ENCODE measurements at places on chromosomes 1 and 21.
A peak's percentile ranks its signal among the peaks of the same experiment; 100 is the strongest.

GRCh38 chr1:238252033-238252802, 361.5 kb upstream of the ZP4 start:
- peak; percentile 43 for DNase-seq

- DNase-seq, result peak; percentile 43
Observed at GRCh38 chr1:27357281-27358037, 9.3 kb downstream of the MAP3K6 start.

- peak; percentile 19 for DNase-seq
Observed at GRCh38 chr1:185325413-185325812, 8.4 kb upstream of the IVNS1ABP start.

DNA sequence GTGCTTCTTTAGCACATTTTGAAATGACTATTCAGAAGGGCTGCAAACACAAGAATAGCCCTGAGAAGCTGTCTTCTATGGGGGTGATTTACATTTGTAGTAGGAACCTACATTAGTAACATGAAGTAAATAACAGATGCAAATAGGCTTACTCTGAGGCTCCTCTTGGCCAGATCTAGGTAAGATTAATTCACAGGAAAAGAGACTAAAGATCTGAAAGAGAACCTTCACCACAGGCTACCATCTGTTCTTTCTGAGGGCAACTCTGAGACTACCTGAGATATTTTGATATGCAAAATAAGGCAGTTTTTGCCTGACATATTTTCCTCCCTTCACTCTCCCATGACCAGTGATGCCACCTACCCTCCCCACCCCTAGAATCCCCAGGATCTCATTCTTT, 1267.8 kb downstream of the PLA2G4A start:
- DNase-seq, result no peak

DNA sequence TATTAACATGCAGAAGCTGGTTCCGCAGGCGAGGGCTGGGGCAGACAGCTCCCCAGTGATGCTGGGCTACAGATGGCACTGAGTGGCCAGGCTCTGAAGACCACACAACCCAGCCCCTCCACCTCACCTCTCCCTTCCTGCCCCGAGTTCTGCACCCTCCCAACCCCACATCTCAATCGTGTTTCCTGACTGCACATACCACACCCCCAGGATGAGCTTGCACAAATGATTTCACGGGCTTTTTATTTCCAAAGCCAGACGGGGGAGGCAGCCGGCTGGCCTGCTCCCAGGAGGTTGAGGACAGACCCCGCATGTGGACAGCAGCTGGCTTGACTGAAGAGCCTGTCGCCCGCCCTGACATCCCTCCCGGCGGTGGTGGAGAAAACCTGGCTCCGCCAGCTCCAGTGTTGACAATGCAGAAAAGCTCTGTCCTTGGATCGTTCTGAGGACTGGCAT, 21.4 kb upstream of the ALDH4A1 start:
- no peak for DNase-seq

- peak; percentile 78 for DNase-seq
Observed at GRCh38 chr1:179353546-179353945, 12.2 kb upstream of the AXDND1 start.

DNA sequence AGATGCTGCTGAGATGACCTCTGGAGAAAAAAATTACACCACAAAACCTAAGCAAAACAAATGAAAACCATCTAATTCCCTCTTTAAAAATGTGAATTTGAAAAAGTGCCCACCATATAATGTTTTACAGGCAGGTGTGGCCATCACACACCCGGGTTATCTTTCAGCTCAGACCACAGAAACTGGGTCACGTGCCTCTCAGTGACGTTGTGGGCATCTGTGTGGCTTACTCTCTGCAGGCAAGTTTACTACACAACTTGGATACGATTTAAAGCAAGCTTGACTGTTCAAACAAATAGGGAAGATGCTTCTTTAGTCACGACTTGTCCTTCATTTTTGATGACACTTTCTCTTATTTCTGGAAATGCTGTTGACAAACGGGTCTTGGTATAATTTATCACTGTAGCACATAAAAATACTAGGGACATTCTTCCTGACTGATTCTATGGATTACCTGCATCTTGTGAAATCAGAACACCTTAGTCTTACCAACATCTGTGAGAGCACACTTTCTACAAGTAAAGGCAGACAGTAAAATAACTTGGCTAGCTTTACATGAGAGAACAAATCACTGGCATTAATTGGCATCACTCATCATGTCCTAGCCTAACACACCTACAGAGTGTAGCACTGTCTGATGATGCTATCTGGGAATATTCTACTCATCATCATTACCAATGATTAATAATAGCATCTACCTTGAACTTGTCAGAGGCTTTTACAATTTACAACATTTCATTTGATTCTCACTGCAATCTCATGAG, 89.3 kb upstream of the EDEM3 start:
- no peak for DNase-seq

DNA sequence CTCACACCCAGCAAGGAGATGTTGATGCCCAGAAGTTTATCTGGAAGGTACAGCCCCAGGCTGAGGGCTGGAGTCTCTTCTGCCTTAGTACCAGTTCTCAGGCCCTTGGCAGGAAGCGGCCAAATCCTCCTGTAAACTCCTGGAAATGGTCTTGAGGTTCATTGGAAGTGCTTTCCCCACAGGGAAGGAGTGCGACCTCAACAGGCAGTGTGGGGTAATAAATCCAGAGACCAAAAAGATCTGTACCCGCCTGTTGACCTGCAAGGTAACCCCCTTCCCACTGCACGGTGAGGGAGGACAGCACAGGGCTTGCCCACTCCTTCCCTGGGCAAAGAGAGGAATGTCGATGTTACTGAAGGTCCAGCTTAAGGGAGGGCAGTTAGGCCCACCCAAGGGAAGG, 4.5 kb downstream of the ATXN7L2 start:
- peak; percentile 16 for DNase-seq

DNA sequence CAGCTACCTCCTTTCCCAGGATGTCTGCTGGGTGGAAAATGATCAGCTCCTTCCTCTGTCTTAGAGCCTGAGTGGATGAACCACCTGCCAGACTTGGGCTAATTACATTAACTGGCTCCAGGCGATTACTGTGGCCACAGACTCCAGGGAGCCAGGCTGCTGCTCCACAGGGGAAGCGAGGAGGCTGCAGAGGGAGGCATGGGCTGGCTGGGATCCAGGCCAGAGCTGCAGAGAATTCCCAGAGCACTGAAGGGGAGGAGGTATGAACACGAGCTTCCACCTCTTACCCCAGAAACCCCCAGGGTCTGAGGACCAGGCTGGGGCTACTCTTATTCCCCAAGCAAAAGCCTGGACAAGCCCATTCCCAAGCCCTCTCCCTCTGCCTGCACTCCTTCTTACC, 136.0 kb upstream of the KLHDC7A start:
- no peak for DNase-seq

DNA sequence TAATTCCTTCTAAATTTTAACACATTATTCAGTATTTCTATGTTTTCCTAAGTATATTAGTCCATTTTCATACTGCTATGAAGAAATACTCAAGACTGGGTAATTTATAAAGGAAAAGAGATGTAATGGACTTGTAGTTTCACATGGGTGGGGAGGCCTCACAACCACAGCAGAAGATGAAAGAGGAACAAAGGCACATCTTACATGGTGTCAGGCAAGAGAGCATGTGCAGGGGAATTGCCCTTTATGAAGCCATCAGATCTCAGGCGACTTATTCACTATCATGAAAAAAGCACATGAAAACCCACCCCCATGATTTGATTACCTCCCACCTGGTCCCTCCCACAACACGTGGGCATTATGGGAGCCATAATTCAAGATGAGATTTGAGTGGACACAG, 15.6 kb downstream of the GBP5 start:
- DNase-seq, result no peak

DNA sequence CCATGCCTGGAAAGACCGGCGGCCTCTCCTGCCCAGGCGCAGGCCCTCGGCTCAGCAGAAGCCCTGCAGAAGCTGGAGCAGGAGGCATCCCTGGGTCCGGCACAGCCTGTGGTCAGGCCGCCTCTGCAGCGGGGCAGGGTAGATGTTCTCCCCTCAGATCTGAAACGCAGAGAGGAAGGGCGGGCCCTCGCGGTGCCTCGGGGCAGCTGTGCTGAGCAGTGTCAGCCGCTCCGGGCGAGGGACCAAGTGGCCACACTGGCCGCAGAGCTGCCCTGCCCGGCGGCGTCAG, 175.3 kb upstream of the ARHGEF16 start:
- no peak for DNase-seq

DNA sequence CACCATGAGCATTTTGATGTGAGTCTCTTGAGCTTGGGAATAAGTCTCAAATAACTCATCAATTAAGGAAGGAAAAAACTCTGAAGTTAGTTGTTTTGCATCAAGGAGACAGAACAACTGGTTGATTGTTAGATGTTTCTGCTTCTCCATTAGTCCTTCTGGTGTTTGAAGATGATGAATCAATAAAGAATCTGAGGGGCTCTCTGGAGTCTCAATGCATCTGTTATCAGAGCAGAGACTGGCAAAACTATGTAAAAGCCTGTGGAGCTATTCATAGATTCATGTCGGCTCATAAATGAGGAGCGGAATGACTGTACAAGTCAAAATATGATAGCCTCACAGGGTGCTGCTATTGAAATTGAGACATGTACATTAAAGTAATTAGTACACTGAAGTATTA, 73.3 kb upstream of the ZC3H11B start:
- no peak for DNase-seq

GRCh38 chr1:21324368-21325141, 34.3 kb upstream of the ECE1 start:
- DNase-seq, result peak; percentile 97

DNA sequence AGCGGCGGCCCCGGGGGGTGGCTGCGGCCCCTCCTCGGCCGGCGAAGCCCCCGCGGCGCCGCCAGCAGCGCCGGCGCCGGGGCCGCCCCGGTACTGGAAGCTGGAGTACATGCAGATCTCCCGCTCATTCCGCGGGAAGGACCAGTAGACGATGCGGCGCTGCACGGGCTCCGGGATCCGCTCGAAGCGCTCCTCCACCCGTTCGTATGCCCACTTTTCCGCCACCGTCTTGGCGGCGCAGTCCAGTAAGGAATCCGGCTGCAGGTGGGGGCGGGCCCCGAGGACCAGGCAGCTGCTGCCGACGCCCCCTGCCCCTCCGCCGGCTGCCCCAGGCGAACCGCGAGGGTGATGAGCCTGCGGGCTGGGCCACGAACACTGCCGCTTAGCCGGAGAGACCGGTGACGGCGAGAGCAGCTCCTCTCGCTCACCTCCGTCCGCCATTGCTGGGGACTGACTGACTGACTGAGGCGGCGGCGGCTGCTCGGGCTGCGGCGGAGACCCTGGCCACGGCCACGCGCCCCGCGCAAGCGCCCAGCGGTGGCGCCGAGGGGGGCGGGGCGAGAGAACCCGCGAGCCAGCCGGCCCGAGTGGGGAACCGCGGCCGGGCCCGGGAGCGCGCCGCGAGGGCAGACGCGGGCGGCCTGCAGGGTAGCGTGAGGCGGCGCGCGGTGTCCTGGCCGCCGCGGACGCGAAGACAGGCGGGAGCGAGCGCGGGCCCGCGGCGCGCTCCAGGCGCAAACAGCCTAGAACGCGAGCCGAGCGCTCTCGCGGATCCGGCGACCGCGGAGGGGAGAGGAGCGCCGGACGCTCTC, at the start of gene ZSWIM5:
Gene ZSWIM5, minus strand, starts transcription at position 696 of the 812 bp plus-strand sequence. Its CDS starts 255 bp downstream, at position 441.
- DNase-seq, result peak; percentile 36

- DNase-seq, result peak; percentile 38
Observed at GRCh38 chr21:44483288-44484237, 28.3 kb downstream of the LRRC3 start.

- peak; percentile 69 for DNase-seq
Observed at GRCh38 chr21:26137379-26138060, 33.0 kb downstream of the APP start.

DNA sequence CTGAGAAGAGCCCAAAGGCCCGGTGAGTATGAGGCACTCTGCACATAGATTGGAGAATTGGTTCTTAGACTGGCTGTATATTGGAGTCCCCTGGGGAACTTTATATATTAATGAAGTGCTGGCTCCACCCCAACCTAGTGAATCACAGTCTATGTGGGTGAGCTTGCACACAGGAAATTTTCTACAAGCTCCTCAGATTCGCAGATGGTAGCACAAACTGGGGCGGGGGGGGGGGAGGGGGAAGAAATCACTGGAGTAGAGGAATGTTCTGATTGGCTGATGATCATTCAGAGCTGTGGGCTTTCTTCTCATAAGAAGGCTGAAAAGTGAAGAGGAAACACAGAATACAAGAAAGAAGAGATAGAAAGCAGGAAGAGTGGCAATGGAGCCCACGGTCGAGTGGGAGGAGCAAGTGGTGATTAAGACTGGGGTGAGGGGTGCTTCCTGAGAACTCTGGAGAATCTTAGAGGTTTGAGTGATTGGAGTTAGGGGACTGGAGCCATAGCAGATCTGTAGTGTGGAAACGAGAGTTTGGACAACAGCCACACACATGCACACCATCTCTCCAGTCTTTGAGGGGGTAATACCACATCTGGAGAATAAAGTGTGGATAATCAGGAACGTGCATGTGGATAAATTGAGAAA, 465.9 kb upstream of the DAB1 start:
- DNase-seq, result peak; percentile 80

DNA sequence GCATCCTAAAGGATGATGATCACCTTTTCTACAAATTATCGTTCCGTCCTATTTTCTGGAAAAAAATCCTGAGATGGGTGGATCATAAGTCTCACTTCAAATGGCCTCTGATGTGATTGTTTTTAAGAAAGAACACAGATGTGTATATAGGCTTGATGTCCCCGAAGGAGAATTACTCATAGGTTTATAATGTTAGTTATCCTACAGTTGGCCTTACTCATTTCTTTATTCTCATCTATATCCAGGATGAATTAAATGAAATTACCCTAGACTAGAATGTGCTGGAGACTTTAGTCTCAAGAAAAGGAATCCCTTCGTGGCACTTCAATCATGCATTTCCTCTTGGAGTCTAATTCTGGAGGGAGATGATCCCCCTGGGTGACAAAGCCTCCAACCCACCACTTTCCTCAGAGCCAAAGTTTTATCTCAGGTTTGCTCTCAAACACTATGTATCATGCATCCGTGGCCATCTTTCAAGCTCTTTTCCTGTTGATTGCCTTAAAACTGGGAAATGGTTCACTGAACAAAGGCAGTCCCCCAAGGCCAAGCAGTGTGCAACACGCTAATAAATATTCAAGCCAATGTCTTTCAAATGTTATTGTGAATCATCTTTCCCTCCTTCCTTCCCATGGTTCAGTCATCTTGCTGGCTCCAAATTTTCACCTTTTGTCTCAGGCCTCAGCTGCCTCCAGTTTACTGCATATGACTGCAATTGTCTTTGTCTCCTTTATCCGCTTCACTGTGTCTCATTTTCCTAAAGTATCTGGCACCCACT, 32.5 kb upstream of the SMYD2 start:
- peak; percentile 54 for DNase-seq

GRCh38 chr1:185517808-185518419, 200.9 kb upstream of the IVNS1ABP start:
- DNase-seq, result peak; percentile 6

DNA sequence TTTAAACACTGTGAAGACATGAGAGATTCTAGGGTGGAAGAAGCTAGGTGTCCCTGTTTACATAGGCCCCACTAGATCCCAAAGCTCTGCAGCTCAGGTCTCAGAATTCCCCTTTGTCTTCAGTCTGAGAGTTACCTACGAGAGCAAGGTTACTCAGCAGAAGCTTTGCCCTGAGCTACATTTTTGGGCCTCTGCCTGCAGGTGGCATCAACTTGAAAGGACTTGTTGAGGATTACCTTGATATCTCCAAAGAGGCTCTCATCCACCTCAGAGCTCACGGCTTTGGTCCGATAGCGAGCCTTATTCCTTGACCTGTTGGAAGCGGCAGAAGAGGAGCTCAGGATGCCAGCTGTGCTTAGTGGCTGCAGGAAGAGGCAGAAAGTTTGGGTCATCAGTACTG, 7.0 kb downstream of the CFAP45 start:
- DNase-seq, result no peak

Data from fibroblast of mammary gland (primary cell).